Femur (tissue), 1 donor: ENCODE measurements at places on chromosomes 4 and X.

- DNase-seq = no peak
Observed at GRCh38 chr4:96063639-96064038, 223.7 kb downstream of the PDHA2 start.

GRCh38 chr4:185395238-185395955, at the start of gene LRP2BP:
Gene LRP2BP, minus strand, starts transcription at chr4:185395924. Its CDS starts 17,738 bp downstream, at chr4:185378186.
- DNase-seq = no peak

GRCh38 chr4:123846561-123846960, 450.0 kb downstream of the SPRY1 start:
- no peak for DNase-seq

DNA sequence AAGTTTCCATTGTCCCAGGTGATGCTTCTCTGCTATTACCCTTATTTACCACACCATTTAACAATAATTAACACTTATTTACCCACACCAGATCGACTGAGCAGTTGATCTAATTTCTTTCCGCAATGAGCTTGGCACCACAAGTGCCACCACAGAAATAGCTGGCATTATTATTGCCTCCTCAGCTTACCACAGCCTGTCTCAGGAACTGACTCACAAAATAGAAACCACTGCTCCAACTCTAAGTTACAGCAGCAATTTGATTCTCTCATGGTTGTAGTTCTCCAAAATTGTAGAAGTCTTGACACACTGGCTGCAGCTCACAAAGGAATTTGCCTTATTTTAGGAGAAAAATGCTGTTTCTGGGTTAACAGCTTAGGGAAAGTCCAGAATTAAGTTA, 22.5 kb downstream of the ZNF721 start:
- DNase-seq = no peak

DNA sequence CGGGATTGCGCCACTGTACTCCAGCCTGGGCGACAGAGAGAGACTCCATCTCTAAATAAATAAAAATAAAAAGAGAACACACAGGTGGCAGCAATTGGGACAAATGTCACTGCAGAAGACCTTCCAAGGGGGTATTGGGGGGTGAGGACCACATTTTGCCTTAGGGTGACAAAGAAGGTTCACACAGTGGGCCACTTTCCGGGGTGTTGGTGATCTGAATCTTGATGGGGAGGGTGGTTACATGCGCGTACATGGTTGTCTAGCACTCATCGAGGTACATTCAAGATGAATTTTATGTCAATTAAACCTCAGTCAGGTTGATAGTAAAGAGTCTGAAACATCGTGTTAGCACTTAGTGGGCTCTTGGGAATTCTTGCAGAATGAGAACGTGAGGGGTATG, 20.5 kb upstream of the TMSB4X start:
- no peak for DNase-seq

DNA sequence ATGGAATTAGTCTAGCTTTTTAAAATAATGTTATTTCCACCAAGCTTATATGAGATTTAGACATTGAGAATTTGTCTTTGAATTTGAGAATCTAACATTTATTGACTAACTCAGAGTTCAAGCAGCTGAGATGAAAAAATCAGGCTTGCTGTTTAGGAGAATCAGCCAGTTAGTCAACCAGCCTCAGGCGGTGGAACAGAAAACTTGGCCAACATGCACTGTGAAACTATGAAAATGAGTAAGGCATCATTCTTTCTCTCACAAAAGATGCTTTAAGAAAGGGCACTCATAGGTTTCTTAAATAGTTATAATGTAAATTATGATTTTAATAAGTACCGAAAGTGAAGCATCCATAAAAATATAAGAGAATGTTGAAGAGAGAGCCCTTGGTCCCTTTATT, 84.2 kb downstream of the NFKB1 start:
- DNase-seq = no peak

- no peak for DNase-seq
Observed at GRCh38 chrX:117120700-117121099, 657.9 kb upstream of the CT83 start.

DNA sequence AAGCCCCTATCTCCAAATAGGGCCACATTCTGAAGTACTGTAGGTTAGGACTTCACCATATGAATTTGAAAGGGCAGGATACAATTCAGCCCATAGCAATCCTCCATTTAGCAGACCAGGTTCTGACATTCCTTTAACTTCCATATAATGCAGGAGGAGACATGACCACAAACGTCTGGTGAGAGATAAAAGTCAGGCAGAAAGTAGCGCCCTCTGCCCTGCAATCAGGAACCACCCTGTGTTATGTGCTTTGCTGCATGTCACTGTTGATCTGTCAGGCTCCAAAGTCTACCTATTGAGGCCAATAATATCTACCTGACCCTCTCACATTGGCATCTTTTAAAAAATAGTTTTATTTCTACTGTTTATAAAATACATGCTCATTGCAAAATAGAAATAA, 30.2 kb upstream of the SEPSECS start:
- no peak for DNase-seq

DNA sequence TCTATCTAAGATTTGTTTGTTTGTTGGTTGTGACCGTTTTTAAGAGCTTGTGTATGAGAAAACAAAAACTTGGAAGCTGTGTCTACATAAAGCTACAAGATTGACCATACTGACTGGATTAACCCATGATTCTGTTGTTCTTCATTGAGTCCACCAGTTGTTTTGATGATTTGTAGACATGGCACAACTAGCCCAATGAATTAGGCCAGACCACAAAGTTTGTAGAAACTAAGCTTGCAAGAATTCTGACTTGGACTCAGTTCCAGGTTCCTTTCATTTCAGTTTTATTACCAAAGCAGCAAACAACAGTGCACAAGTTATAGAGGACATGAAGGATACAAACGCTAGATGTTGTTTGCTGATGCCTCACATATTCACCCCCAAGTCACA, 119.3 kb downstream of the RASGEF1B start:
- no peak for DNase-seq

DNA sequence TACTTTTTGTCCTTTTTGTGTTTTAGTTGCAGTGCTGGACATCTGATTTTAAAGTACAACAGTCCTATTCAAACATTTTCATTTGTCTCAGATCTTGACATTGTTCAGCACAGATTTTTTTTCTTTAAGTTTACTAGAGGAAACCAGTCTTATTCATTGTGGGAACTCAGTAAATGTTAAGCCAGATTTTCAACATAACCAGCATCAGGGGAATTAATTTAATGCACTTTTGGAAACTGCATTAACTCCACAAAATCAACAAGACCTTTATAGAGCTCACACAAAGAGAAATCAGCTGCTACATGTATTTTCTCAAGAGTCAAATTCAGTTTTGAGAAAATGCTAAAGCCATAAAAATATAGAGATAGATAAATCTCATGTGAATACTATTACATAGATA, 9.9 kb downstream of the CPE start:
- no peak for DNase-seq

DNA sequence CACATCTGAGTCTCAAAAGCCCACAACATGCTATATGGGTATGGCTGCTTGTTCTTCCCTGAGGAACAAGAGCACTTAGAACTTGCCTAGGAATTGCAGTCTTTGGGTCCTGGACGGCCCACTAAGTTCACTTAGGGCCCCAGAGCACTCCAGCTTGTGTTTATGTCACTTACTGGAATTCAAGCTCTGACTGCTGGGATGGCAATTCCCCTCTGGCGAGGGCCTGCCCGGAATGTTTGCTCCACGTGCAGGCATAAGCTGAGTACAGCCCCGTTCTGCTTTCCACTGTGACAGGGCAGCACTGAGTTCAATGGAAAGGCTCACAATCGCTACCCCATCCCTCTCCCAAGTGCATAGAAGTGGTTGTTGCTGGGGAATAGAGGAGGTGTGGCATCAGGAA, 25.9 kb upstream of the RASSF6 start:
- no peak for DNase-seq

- DNase-seq = no peak
Observed at GRCh38 chr4:128462103-128462783, 174.6 kb upstream of the PGRMC2 start.

DNA sequence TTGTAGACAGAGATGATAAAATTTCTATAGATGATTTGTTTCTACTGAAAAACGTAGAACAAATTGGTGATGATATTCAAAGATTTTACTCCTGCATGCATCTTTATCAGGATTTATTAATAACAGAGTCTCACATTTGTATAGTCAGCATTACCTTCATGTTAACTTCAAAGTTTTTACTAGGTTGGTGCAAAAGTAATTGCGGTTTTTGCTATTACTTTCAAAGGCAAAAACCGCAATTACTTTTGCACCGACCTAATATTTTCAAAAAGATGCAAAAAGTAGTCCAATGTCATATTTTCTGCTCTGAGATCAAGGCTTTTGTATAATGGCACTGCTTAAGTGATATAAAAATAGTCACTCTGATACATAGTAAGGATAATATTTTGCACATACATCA, 536.4 kb upstream of the ADGRL3 start:
- DNase-seq = no peak

- DNase-seq = no peak
Observed at GRCh38 chr4:32503241-32503640, 1783.1 kb downstream of the PCDH7 start.

DNA sequence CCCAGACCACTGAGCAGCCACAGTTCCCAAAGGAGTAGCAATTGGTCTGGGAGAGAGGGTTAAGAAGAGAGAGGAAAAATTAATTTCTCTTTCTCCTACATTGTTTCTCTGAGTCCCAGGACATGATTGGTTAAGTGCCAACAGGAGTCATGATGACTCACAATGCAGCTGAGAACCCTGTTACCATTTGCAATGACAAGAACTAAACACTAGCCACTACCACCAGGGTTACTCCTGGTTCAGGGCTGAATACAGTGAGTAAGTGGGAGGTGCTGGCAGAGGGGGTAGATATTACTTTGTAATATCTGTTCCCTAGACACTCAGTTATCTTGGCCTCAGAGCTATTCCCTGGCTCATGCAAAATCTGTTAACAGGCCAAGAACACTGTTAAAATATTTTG, 18.0 kb downstream of the ETDC start:
- DNase-seq = no peak

DNA sequence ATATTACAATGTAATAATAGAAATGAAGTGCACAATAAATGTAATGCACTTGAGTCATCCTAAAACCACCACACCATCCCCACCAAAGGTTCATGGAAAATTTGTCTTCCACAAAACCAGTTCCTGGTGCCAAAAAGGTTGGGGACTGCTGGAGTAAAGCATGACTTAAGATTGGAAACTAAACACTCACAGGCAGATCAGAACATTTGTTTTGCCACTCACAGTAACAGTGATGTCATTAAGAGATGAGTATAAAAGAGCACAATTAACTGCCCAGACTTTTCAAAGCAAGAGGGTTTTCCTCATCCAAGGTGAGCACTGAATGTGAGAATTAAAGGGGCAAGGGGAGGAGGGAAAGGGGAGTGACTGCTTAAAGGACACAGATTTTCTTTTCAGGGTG, 35.6 kb downstream of the MAP7D3 start:
- DNase-seq = no peak

GRCh38 chr4:159159611-159160010, 56.7 kb downstream of the RAPGEF2 start:
- DNase-seq = no peak

- peak; percentile 28 for DNase-seq
Observed at GRCh38 chrX:111376897-111377578, 35.0 kb downstream of the DCX start.

GRCh38 chr4:73901031-73901430, 31.8 kb downstream of the CXCL1 start:
- peak; percentile 21 for DNase-seq

DNA sequence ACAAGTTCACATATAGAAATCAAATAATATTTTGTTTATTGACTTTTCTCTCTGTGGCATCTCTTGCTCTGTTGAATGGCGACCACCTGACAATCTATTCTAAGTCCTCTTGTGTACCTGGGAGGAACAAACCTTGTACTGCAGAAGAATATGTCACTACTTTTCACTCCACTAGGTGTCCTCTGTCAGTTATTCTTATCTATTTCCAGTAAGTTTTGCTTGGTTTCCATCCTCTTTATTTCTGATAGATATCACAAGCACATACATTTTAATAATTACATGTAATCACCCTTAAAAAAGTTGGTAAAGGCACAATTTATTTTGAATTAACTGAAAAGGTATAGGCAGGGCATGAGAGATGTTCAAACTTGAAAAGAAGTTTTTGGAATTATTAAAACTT, 238.4 kb downstream of the SNCA start:
- DNase-seq = no peak

DNA sequence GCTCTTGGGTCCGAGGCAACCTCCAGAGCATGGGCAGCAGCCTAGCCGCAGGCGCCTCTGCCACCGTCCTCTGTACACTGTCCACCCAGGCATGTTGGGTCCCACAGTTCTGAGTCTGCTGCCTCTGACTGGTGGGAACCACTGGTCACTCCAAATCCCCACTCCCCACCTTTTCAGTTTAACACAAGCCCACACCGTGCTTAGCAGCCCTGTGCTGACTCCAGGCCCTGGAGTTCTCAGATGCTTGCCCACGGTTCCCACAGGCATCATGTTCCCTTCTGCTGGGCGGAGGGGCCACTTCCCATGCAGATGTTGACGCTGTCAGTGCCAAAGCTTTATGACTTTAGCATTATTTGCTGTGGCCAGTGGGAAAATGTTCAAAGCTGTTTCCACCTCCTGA, 104.5 kb downstream of the SCD5 start:
- DNase-seq = no peak

GRCh38 chrX:151982222-151982621, 7.7 kb upstream of the GABRE start:
- DNase-seq = no peak
